ENCODE measurements at places on chromosomes 4 and X.

DNA sequence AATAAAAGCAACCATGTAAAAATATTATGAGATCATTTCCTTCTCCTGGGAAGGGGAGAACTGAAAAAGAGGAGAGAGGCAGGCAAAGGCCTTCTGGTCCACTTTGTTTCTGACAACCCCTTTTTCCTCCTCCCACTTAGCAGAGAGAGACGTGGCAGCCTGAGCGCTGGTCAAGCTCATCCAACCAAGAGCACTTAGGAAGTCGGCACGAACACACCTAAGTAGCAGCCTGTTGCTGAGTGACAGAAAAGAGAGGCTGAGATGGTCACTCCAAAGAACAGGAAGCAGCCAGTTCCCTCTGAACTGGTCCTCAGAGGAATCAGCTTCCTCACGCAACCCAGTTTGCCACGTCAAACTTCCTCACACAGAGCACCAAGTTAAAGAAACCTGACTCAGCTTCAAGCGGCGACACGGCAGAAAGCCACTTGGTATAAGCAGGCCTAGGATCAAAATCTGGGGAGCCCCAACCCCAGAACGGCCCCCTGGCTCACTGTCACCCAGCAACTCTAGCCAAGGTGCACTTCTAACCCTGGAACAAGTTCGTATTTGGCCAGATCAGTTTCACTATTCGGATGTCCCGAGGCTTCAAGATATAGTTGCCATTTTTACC is 861 bp downstream of the SEC24D start:
- DNase-seq = peak; percentile 94

- peak; percentile 0 for DNase-seq
Measured at GRCh38 chrX:114841051-114841450, 176.4 kb downstream of the IL13RA2 start.

GRCh38 chrX:106170318-106170717 is 2.2 kb downstream of the PWWP3B start:
- DNase-seq = no peak

DNA sequence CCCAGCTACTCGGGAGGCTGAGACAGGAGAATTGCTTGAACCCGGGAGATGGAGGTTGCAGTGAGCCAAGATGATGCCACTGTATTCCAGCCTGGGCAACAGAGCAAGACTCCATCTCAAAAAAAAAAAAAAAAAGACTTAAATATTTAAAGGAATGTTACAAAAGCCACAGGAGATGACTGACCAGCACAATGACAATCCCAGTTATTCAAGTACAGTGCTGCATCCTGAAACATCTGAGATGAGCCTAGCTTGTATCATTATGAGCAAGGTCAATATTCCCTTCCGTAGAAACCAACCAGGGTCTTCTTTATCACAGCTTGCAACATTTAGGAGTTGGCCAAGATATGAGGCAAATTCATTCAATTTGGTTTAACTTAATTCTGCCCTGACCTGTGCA is 38.6 kb downstream of the LNX1 start:
- DNase-seq = no peak

- no peak for DNase-seq
Measured at GRCh38 chr4:90084277-90084966, 42.8 kb upstream of the CCSER1 start.

DNA sequence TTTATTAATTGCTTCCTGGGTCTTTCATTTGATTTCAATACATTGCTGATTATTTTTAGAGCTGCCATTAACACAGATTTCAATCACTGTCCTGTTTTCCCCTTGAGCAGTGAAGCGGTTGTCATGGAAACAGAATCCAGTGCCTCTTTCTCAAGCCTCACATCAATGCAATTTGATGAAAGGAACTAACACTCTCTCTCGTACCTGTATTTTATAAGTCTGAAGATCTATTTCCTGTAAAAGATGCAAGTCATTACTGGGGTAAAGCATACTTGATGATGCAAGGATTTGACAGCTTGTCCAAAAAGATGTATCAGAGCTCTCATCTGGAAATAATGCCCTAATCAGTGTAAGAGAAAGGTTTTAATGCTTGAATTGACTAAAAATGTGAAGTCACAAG is 17.9 kb upstream of the GASK1B start:
- DNase-seq = no peak

DNA sequence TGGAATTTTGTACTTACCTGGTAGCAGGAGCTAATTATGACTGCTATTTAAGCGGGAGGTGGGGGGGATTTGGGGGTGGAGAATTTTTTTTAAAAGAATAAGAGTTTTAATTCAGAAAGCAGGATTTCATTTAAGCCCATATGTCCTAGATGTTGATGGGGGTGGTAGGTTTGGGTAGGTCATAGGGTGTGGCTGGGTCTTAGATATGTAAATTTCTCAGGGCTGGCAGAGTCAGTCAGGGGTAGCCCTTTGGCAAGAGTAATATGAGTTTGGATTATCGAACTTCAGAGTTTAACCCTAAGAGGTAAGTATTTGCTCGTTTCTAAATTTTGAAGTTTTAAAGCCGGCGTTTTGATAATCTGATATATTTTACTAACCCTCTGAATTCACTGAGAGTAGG is 35.2 kb upstream of the COX18 start:
- DNase-seq = no peak

GRCh38 chrX:68072041-68072440 is 361.3 kb downstream of the OPHN1 start:
- DNase-seq = no peak

GRCh38 chrX:50450324-50450723 is 20.3 kb downstream of the DGKK start:
- no peak for DNase-seq

DNA sequence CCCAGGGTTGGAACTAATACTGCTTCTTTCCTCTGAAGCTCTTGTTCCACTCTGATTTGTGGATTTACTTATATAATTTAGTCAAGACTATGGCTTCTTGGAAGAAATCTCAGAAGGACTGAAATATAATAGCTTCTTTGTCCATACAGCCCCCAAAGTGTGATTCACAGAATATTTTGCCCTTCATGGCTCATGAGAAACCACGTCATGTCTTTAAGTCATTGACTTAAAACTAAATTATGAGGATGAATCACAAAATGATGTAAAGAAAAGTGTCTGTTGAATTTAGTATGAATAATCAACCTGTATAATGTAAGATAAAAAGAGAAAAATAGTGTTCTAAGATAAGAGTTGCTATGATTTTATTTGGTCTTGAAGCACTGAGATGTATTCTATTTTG is 43.3 kb upstream of the AGA start:
- peak; percentile 92 for DNase-seq

DNA sequence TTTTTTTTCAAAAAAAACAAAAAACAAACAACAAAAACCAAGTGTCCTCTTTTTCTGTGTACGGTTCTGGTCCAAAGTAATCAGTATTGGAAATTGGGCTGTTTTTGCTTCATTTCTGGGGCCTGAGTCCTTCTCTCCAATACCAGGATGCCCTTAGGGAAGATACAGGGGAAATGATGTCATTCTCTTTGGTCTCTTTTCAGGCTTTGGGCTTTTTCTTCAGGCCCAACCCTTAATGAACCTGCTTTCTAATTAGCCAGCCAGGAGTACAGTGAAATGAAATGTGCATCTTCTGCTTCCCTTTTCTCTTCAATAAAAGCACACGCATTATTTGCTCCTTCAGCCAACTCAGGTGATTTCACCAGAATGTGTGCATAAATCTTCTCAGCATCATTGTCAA is 52.6 kb upstream of the RBPJ start:
- DNase-seq = no peak

Measured in astrocyte (in vitro differentiated cells and primary cell).